NCI-H1417 treated with DMSO at 0.1 percent for 48 hours (cell line): ENCODE measurements at places on chromosomes 4 and X.

DNA sequence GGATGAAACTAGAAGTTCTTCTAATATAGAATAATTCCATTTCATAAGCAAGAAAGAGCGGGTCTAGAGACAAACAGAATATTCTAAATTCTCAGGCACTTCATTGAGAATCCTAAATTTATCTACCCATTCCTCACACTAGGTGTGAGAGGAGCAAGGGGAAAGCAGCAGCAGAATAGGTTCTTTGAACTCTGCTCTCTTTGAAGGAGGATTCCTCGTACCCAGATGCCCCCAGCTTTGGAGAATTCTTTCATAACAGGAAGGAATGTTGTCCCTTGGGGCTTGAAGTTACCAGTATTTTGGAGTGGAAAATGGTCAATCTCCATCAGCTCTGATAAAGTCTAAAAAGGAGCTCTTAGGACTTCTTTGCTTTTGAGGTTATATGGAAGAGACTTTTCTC lies 59.7 kb upstream of the RASGEF1B start:
- no peak for DNase-seq

GRCh38 chrX:121958886-121959285 lies 911.5 kb downstream of the GLUD2 start:
- no peak for DNase-seq

DNA sequence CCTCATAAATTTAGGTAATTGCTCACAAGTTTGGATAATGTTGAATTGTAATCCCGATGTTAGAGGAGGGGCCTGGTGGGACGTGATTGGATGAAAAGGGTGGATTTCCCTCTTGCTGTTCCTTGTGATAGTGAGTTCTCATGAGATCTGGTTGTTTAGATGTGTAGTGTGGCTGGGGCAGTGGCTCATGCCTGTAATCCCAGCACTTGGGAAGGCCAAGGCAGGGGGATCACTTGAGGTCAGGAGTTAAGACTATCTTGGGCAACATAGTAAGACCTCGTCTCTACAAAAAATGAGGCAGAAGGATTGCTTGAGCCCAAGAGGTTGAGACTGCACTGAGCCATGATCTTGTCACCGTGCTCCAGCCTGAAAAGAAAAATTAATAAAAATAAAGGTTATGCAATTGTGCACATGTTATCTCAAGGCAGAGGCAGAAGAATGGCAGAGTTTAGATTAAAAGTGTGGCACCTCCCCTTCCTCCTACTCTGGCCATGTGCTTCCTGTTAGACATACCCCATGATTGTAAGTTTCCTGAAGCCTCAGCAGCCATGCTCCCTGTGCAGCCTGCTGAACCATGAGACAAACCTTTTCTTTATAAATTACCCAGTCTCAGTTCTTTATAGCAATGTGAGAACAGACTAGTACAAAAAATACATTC lies 36.5 kb downstream of the ERVMER34-1 start:
- DNase-seq, result no peak

GRCh38 chrX:136148391-136148790 lies 1.1 kb downstream of the FHL1 start:
- DNase-seq, result no peak

DNA sequence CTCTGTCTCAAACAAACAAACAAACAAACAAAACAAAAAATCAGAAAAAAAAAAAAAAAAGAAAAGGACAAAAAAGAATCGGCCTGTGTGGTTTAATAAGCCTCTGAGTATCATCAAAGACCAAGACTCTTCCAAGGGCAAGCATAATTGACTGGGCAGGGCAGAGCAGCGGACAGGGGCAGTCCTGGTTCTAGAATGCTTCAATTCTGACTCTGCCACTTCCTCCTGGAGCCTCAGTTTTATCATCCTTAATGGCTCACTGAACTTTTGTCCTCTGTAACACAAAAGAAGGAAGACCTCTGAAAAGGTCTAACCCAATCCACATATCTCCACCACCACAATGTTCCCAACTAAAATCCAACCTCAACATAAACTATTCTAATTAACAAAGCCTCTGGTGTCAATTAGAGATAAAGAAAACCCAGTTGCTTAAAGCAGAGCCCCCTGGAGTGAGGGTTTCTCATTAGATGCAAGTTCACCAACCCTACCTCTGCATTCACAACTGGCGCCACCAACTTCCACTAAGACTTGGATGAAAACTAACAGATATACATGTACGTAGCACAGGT lies 51.7 kb downstream of the TBC1D9 start:
- DNase-seq, result no peak

GRCh38 chr4:157791236-157791635 lies 381.6 kb downstream of the GASK1B start:
- no peak for DNase-seq

DNA sequence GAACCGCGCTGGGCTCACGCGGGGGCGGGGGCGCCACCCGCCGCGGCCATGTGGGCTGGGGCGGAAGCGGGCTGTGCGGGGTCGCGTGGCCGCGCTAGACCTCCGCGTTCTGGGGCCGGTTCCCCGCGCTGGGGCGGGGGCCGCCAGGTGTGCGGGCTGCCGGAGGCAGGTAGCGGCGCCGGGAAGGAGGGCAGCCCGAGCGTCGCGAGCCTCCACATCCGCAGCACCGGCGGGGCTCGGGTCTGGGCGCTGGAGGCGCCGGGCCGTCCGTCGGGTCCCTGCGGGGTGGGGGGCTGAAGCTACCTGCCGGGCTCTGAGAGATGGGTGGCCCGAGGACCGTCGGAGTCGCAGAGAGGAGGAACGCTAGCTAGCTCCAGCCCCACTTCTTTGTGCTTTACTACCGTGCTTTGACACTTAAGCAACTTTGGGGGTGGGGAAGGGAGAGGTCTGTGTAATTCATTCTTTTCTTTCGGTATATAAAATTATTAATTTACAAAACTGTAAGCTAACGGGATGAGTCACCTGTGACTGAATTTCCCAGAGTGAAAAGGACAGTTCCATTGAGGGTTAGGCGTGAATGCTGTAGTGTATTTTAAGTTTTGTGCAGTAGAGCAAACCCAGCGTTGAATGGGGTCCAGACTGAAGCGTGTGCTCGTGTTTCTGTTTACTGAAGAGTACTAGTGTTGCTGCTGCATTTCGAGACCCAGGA lies 689 bp downstream of the METAP1 start:
- DNase-seq, result no peak

GRCh38 chr4:128549636-128550035 lies 259.9 kb upstream of the JADE1 start:
- DNase-seq, result no peak

DNA sequence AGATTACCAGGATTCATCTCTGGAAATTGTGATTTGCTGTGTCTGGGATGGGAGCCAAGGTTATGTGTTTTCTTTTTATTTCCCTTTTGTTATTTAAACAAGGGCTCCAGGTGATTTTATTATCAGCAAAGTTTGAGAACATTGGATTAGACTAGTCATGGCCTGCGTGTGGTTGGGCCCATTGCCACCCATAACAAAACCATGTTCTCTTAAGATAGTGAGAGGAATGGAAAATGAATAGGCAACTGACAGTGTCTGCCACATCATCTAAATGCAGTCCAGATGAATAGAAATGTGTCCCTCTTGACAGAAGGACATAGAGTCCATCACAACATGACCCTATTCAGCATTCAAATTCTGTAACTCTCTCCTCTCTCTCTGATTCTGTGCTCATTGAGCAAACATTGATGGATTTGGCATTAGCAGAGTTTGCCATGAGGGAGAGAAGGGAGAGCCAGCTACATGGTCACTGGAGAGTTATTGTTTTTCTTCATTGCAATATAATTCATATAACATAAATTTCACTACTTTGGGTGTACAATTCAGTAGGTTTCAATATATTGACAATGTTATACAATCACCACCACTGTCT lies 11.7 kb downstream of the XK start:
- no peak for DNase-seq

DNA sequence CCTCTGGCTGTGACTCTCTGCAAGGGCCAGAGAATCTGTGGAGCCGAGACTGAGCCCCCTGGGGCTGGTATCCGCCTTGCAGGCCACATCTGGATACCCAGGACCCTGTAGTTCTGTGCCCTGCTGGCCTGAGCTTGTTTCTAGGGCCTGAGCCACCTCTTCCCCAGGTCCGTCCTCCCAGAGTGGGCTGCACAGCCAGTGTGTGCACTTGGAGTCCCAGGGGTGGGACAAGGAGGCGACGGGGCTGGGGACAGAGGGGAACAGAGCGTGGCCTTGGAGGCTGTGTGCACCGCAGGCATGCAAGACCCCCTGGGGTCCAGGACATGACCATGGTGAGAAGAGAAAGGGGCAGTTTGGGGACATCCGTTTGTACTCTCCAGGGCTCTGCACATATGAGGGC lies 105.5 kb downstream of the SORCS2 start:
- no peak for DNase-seq

- no peak for DNase-seq
These were observed 19.6 kb downstream of the MPP1 start for GRCh38 chrX:154785716-154786115.

DNA sequence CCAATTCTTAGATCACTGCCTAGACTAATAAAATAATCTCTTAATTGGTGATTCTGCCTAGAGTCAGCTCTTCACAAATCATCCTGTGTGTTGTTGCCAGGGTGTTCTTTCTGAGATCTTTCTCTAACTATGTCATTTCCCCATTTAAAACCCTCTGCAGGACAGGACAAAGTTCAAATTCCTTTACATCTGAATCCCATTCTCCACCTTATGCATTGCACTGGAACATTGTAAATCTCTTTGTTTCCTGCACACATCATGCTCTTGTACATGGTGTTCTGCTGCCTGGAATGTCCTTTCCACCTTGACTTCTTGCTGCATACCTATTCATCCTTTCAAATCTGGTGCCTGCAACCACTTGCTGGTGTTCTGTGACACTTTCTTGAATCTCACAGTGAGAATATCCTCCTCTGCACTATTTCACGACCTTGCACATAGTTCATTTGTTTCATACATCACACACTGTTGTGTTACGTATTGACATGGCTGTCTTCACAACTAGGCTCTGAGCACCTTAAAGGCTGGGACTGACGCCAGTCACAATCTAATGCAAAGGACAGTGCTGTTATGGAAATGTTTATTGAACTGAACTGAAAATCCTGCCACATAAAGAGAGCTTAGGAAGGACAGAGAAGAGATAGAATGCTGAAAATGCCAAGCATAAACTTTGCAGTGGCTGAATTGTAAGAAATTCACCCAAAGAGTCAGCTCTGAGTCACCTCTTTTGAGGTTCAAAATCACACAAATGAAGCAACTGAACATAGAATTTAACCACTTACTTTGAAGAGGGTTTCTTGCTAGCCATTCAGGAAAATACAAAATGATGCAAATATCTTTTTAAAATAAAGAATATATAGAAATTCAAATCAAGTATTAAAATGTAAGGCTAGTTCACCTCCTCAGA lies 26.4 kb upstream of the SMIM14 start:
- DNase-seq, result no peak

GRCh38 chr4:182937268-182938204 lies 20.4 kb upstream of the DCTD start:
- no peak for DNase-seq

GRCh38 chr4:146338512-146338911 lies 124.2 kb downstream of the REELD1 start:
- DNase-seq, result no peak

DNA sequence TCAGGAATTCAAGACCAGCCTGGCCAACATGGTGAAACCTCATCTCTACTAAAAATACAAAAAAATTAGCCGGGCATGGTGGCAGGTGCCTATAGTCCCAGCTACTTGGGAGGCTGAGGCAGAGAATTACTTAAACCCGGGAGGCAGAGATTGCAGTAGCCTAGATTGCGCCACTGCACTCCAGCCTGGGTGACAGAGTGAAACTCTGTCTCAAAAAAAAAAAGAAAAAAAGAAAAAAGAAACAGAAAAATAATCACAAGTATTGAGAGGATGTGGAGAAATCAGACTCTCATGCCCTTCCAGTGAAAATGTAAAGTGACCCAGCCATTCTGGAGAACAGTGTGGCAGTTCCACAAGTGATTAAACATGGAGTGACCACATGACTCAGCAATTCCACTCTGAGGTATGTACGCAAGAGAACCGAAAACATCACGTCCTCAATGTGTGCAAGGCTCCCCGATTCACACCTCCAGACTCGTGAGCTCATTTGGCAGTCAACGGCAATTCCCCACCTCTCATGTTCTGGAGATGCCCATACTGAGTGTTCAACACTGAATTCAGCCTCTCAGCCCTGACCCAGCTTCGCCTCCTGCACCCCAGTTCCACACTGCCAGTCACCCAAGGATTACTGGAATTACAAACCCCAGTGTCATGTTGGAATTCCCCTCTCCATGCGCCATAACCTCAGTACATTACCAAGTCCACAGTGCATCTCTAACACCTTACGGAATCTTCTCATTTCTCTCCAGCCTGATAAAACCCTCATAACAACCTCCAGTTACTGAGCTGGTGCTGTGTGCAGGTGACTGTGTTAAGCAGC lies 21.1 kb downstream of the ACOX3 start:
- DNase-seq, result no peak

GRCh38 chr4:16027626-16028025 lies 56.2 kb downstream of the PROM1 start:
- DNase-seq, result no peak

DNA sequence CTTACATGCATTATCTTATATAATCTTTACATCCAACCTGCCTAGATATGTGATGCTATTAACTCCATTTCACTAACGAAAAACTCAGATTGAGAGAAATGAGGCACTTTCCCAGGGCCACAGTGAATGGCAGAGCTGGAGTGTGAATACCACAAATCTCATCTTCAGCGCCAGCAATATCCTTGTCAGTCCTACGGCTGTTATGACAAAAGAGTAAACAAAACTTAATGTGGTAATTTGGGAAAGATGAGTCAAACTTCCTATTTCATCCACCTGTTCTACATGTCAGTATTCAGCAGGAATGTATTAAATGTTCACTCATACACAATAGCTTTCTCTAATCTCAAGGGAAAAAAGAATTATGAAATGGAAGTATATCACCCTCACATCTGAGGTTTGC lies 56.9 kb downstream of the FAT1 start:
- DNase-seq, result no peak

GRCh38 chr4:106329041-106329618 lies 12.8 kb downstream of the AIMP1 start:
- DNase-seq, result no peak

DNA sequence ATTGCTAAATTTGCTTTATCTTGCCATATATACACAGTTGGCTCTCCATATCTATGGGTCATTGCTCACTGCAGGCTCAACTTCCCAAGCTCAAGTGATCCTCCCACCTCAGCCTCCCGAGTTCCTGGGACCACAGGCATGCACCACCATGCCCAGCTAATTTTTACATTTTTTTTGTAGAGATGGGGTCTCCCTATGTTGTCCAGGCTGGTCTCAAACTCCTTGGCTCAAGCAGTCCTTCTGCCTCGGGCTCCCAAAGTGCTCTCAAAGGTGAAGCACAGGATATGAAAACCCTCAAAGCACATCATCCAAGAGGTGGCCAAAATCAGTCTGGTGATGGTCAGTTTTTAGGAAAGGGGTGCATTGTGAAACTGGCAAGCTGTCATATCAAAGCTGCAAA lies 11.8 kb downstream of the CDS1 start:
- no peak for DNase-seq

DNA sequence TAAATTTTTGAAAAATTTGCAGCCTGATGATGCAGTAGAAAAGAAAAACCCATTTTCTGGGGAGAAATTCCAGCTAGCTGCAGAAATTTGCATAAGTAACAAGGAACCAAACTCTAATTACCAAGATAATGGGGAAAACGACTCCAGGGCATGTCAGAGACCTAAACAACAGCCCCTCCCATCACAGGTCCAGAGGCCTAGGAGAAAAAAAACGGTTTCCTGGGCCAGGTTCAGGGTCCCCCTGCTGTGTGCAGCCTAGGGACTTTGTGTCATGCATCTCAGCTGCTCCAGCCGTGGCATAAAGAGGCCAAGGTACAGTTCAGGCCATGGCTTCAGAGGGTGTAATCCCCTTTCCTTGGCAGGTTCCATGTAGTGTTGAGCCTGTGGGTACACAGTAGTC lies 733.7 kb upstream of the CT83 start:
- no peak for DNase-seq

GRCh38 chrX:11398785-11399184 lies 105.6 kb downstream of the AMELX start:
- no peak for DNase-seq
